Stimulated activated CD8-positive, alpha-beta memory T cell treated with anti-CD3 and anti-CD28 coated beads, Interleukin-2, amount 100 ng/mL, for 48 hours (primary cell): ENCODE measurements at places on chromosomes 6 and 20.

DNA sequence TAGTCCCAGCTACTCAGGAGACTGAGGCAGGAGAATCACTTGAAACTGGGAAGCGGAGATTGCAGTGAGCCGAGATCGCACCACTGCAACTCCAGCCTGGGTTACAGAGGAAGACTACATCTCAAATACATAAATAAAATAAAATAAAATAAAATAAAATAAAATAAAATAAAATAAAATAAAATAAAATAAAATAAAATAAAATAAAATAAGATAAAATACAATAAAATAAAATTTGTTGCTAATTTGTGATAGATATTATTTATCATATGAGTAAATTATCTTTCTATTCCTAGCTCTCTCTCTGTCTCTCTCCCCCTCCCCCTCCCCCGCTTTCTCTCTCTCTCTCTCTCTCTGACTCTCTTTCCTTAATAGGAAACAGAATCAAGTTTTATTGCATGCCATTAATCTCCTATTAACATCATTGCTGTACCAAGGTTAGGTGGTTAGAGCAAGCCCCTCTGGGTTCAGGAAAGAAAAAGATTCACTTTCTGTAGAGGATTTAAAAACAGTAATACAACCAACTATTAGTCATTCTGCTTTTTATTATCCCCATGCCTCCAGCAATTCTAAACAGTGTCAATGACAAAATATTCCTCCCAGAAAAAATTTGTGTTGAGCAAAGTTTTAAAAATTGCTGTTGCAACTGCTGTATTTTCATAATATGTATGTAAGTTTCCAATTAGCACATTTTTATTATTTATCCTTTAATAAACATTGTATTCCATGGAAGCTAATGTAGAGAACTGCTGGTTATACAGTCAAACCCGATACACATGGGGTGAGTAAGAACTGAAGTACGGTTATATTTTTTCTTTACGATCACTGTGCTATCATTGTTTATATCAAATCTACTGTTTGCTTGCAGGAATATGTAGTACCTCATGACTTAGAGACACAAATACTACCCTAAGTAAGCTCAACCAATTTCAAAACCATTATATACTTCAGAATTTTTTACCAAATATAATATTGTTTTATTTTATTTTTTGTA lies 22.1 kb downstream of the BMP5 start:
- DNase-seq: no peak

GRCh38 chr6:155090166-155090565 lies 95.1 kb downstream of the TIAM2 start:
- no peak for DNase-seq

GRCh38 chr6:7758456-7758855 lies 32.6 kb downstream of the BMP6 start:
- no peak for DNase-seq

- DNase-seq: no peak
Observed at GRCh38 chr6:157665180-157665579, 157.9 kb upstream of the SNX9 start.

DNA sequence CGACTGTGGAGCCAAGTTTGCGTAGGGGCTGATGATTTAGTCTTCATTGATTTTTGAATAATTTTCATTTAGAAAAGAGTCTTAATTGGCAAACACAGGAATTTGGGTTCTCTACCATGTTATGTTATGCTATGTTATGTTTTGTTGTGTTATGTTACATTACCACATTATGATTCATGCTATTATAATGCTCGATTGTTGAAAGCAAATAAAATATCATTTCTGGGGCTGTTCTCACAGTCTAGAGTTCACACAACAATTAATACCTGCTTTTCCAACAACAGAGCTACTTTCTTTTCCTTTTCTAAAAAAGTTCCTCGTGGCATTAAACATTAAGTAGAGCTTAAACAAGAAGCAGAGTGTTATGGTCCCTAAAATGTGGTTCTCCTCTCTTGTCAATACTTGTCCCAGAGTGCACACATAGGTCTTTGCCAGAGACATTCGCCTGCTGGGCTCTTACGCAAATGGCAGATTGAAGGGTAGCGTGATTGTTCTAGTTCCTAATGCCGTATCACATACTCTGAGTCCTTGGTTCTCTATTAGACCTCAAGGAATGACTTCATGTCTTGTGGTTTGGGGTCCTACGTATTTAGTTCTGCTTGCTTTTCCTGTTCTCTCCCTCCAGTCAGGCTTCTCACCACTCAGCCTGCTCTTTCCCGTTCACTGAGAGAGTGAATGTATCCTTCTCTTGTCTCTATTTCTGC lies 370.3 kb downstream of the CD109 start:
- no peak for DNase-seq

DNA sequence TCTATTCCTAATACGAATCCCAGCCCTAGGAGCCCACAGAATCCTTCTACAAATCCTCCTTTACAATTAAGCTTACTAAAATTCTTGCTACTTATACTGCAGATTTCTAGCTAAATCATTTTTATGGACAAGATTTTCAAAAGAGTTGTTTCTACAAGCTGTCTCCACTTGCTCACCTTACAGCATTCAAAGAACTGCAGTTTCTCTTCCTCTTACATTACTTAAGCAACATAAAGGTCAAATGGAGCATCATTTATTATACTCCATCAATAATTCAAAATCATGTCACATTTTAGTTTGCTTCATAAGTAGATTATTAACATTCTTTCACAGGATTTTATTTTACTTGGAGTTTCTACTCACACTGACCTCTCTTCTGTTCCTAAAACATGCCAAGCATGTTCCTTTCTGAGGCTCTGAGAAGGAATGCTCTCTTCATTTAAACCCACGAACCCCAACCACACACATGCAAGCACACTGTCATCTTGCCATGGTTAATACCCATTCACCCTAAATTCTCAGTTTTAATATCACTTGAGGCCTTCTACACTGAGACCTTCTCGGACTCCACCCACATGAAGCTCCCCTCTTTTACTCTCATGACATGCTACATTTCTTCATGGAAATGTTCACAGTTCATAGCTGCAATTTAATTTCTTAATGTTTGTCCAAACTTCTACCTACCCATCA lies 388.2 kb downstream of the TBC1D32 start:
- no peak for DNase-seq

- DNase-seq: no peak
Observed at GRCh38 chr20:44540834-44541233, 19.0 kb upstream of the SERINC3 start.

DNA sequence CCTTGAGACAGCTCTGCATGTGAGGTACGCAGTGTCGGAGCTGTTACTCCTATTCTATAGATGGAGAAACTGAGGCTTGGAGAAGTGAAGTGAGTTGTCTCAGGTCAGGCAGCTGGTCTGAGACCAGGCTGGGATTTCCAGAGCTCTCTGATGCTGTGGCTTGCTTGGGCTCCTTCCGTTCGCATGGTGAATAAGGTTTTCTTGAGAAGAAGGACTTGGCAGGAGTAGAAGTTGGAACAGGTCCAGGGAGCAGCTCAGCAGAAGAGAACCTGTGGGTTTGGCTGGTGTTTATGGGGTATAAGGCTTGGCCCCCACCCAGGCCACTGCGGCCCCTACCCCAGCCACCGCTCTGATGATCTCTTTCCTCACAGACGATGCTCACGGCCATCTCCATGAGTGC lies 7.4 kb downstream of the SLC12A5 start:
- DNase-seq: no peak

DNA sequence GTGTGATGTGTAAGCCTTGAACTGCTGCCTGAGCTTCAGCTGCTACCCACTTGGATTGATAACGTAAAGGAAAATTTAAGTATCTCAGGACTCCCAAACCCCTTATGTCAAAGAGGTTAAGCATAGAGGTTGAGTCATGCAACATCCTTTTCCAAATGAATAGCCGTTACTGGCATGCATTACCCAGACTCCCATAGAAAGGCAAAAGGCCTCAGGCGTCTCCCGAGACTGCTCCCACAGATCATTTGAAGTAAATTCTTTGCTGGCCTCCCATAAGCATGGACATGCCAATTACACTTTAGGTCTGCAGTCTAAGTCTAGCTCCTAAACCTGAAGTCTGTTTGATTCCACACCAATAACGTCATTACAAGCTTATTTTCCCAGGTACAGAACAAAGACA lies 14.7 kb downstream of the IPCEF1 start:
- DNase-seq: no peak

GRCh38 chr20:8305449-8305978 lies 173.4 kb downstream of the PLCB1 start:
- peak; percentile 43 for DNase-seq

GRCh38 chr6:121856296-121856695 lies 420.9 kb downstream of the GJA1 start:
- DNase-seq: no peak

- DNase-seq: no peak
Observed at GRCh38 chr6:33869826-33870423, 66.1 kb upstream of the MLN start.
